ENCODE measurements at places on chromosomes 5 and 9. TPM values are rescaled to one million over a fixed set of nuclear protein-coding genes. Genes with fewer than 3 reads are reported as not detected.

The FYB1 gene
- 1.9 TPM for total RNA-seq

The PLCXD3 gene
- 0.09 TPM for total RNA-seq

The ABLIM3 gene
- 33.2 TPM for total RNA-seq

The GLIPR2 gene
- 61.4 TPM for total RNA-seq

The PLK2 gene
- 103 TPM for total RNA-seq

The AK8 gene
- total RNA-seq: 0.58 TPM

The SPINK6 gene
- not detected for total RNA-seq

The RAB3C gene
- total RNA-seq: 0.13 TPM

The DOCK8 gene
- 3.2 TPM for total RNA-seq

DNA sequence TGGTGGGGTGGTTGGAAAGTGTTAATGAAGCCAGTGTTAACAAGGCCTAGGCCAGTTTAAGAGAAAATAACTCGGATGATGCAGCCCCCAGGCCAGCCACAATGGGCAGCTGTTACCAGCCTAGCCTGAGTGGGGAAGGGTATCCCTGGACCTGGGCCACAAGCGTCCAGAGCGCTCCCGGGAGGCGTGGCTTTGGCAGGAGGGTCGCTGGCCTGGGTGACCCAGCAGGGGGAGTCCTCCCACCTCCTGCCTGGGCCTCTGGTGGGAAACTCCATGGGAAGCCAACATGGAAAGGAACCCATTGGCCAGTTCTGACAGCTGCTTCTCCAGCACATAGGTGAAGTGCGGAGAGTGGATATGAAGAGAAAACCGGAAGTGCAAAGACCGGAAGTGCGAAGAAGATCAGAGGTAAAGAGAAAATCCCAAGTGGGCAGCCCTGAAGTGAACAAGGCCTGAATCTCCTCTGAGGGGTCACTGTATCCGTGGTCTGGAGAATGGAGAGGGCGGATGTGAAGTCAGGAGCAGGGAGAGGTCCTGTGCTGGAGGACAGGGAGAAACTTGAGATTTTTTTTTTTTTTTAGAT lies 79.0 kb downstream of the ADCY2 start:
- no peak overlapping the region for H3K27ac ChIP-seq
- H3K4me3 ChIP-seq: no peak overlapping the region
- H3K36me3 ChIP-seq: no peaks in the 10 kb centered on the region
- H3K27me3 ChIP-seq: no peaks in the 10 kb centered on the region

- H3K27me3 ChIP-seq: no peaks in the 10 kb centered on the region
- no peak overlapping the region for H3K4me3 ChIP-seq
- H3K27ac ChIP-seq: peak overlapping the region; percentile 91
- peaks cover 5% of the 10 kb centered on the region for H3K36me3 ChIP-seq
- DNase-seq: peak; percentile 95
Observed at GRCh38 chr5:139635606-139636206, 12.4 kb upstream of the CXXC5 start.

- peaks cover 6% of the 10 kb centered on the region for H3K36me3 ChIP-seq
- no peak for DNase-seq
- no peaks in the 10 kb centered on the region for H3K27me3 ChIP-seq
- H3K27ac ChIP-seq: no peak overlapping the region
- H3K4me3 ChIP-seq: no peak overlapping the region
Observed at GRCh38 chr5:127053049-127053448, 20.3 kb downstream of the C5orf63 start.

GRCh38 chr9:2180704-2181103 lies 165.6 kb downstream of the SMARCA2 start:
- H3K4me3 ChIP-seq: no peak overlapping the region
- no peak overlapping the region for H3K27ac ChIP-seq
- DNase-seq: no peak
- no peaks in the 10 kb centered on the region for H3K4me1 ChIP-seq
- H3K27me3 ChIP-seq: no peaks in the 10 kb centered on the region
- H3K36me3 ChIP-seq: peaks cover 26% of the 10 kb centered on the region

- no peak overlapping the region for H3K4me3 ChIP-seq
- H3K4me1 ChIP-seq: no peaks in the 10 kb centered on the region
- H3K36me3 ChIP-seq: no peaks in the 10 kb centered on the region
- H3K27me3 ChIP-seq: no peaks in the 10 kb centered on the region
Observed at GRCh38 chr9:96317335-96317980, 15.5 kb upstream of the HSD17B3 start.

DNA sequence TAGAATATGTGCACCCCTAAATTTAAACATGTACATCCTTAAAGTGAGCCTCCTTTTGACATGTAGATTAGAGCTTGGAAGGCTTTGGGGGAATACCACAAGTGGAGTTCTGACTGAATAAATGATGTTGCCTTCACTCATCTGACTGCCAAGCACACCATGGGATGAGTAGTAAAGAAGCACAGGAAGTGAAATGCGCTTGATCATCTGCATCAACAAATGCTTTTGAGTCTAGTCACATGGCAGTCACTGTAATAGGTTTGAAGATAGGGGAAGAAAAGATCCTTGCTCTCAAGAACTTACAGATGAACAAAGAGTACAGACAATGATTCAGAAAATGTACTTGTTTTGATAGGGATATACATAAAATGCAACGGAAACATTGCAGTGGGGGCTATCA lies 62.0 kb upstream of the STARD4 start:
- no peak for DNase-seq
- no peak overlapping the region for H3K4me3 ChIP-seq
- H3K27ac ChIP-seq: no peak overlapping the region
- no peaks in the 10 kb centered on the region for H3K27me3 ChIP-seq
- no peaks in the 10 kb centered on the region for H3K4me1 ChIP-seq
- H3K36me3 ChIP-seq: no peaks in the 10 kb centered on the region

DNA sequence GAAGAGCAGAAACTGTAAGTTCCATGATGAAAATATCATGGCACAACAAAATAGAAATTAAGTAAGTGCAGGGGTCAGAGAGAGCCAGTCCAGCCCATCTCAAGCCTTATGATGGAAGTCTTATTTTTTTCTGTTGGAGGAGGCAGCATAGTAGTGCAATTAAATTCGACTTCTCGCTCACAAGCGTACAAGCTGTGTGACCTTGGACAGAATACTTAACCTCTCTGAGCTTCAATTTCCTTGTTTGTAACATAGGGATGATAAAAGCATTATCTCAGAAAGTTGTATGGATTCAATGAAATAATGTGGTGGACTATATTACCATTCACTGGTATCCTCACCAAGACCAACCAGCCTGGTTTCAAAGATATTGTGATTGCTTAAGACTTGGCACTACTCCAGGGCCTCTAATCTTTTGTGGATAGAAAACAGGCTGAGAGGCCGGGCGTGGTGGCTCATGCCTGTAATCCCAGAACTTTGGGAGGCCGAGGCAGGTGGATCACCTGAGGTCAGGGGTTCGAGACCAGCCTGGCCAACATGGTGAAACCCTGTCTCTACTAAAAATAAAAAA lies 26.8 kb upstream of the MVB12B start:
- H3K4me3 ChIP-seq: no peak overlapping the region
- H3K4me1 ChIP-seq: peaks cover 20% of the 10 kb centered on the region
- DNase-seq: no peak
- H3K27me3 ChIP-seq: peaks cover 2% of the 10 kb centered on the region
- no peaks in the 10 kb centered on the region for H3K36me3 ChIP-seq

DNA sequence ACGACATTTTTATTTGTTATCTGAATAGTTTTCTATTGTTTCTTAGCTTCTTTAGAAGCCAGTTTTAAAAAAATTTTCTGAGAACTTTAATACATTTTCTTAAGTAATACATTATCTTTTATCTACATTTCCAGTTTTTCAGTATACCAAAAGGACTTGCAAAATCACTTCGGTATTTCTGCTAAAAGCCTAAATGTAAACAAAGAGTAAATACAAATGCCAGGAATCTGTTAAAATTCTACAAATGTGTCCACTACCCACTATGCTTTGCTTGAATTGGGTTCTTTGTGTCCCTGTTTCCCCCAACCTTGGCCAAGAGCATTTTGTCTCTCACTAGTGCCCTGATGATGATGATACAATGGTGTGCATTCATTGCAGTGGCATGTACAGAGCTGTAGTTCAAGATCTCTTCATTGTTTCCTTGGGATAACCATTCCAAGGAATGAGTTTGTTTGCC lies 611.2 kb downstream of the NR2F1-AS1 start:
- no peaks in the 10 kb centered on the region for H3K36me3 ChIP-seq
- no peaks in the 10 kb centered on the region for H3K27me3 ChIP-seq
- no peak overlapping the region for H3K27ac ChIP-seq
- no peaks in the 10 kb centered on the region for H3K4me1 ChIP-seq

- H3K36me3 ChIP-seq: no peaks in the 10 kb centered on the region
- no peak overlapping the region for H3K27ac ChIP-seq
- no peaks in the 10 kb centered on the region for H3K4me1 ChIP-seq
- no peak overlapping the region for H3K4me3 ChIP-seq
Observed at GRCh38 chr9:117771136-117771535, 66.9 kb downstream of the TLR4 start.

DNA sequence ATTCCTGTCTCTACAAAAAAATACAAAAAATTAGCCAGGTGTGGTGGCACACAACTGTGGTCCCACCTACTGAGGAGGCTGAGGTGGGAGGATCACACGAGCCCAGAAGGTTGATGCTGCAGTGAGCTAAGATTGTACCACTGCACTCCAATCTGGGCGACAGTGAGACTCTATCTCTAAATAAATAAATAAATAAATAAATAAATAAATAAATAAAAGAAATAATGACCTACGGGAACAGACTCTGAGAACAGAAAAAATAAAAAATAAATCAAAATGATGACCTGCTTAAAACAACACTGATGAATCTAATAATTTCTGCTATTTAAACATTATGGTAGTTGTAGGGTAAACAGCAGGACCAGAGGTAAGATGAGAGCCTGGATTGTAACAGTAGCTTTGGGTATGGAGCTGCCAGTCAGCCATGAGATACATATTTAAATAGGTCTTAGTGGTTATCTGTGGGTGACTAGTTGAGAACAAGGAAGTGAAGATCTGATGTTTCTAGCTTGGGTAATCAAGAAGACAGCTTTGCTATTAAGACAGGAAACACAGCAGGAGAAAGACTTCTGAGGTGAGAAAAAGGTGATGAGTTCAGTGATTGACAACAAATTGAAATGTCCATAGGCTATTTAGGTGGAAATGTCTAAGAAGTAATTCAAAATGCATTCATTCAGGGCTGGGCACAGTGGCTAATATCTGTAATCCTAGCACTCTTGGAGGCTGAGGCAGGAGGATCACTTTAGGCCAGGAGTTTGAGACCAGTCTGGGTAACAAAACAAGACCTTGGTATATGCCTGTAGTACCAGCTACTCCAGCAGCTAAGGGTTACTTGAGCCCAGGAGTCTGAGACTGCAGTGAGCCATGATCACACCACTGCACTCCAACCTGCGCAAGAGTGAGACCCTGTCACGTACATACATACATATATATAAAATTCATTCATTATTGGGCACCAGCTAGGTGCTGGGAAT lies 11.0 kb downstream of the RNF145 start:
- DNase-seq: no peak
- no peaks in the 10 kb centered on the region for H3K27me3 ChIP-seq
- no peak overlapping the region for H3K4me3 ChIP-seq
- H3K4me1 ChIP-seq: no peaks in the 10 kb centered on the region
- no peak overlapping the region for H3K27ac ChIP-seq

GRCh38 chr9:89363311-89363670 lies 45.0 kb downstream of the SECISBP2 start:
- H3K27me3 ChIP-seq: no peaks in the 10 kb centered on the region
- peaks cover 18% of the 10 kb centered on the region for H3K4me1 ChIP-seq
- peaks cover 48% of the 10 kb centered on the region for H3K36me3 ChIP-seq
- DNase-seq: no peak

- H3K27ac ChIP-seq: no peak overlapping the region
- H3K27me3 ChIP-seq: no peaks in the 10 kb centered on the region
- H3K4me1 ChIP-seq: no peaks in the 10 kb centered on the region
Observed at GRCh38 chr9:26723486-26723885, 169.1 kb downstream of the CAAP1 start.

DNA sequence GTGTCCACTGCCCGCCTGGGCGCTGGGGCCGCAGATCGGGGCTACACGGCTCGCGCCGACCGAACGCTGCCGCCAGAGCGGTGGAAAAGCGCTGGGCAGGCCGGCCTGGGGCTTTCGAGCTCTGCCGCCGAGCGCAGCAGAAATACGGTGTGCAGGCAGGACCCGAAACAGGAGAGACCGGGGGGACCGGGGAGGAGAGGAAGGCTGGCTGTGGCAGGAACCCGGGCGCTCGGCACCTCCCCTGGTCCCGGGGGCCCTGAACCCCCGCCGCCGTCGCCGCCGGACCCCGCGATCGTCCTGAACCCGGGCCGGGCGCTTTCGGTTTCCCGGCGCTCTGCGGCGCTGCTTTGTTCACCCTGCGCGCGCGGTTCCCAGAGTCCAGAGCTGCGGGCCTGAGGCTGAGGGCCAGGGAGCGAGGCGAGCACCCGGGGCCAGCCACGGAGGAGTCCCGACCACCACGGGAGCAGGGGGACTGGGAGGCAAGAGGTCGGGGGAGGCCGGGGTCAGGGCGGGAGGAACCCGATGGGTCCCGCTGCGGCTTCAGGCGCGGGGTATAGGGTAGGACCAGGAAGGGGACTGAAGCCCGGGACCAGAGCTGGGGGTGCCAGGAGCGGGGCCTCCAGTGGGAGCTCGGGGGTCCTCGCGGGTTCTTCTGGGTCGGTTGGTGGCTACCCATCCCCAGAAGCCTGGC lies 12.0 kb downstream of the IRX2 start:
- peaks cover 8% of the 10 kb centered on the region for H3K4me1 ChIP-seq
- no peak overlapping the region for H3K27ac ChIP-seq
- peak overlapping the region; percentile 34 for H3K4me3 ChIP-seq
- no peaks in the 10 kb centered on the region for H3K36me3 ChIP-seq
- peaks cover 75% of the 10 kb centered on the region for H3K27me3 ChIP-seq

GRCh38 chr9:116137581-116137980 lies 16.0 kb upstream of the PAPPA start:
- H3K4me1 ChIP-seq: no peaks in the 10 kb centered on the region
- no peak overlapping the region for H3K4me3 ChIP-seq
- H3K27me3 ChIP-seq: no peaks in the 10 kb centered on the region
- no peak for DNase-seq

GRCh38 chr9:28999057-28999456 lies 1425.8 kb upstream of the C9orf72 start:
- no peaks in the 10 kb centered on the region for H3K4me1 ChIP-seq
- H3K4me3 ChIP-seq: no peak overlapping the region
- no peak overlapping the region for H3K27ac ChIP-seq

DNA sequence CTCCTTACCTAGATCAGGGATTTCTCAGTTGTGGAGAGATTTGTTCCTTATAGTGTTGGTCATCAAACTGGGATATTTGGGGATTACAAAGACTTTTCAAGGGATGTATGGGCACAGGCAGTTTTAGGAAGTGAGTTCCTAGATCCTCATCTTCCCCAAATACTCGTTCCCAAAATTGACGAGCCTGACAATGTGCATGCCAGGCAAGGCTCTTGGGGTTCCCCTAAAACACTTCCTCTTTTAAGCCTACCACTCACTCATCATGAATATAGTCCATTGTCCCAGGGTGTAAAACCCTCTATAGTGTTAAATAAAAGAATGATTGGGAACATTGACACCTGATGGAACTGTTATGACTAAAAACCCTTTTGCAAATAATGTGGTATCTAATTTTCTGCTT lies 26.4 kb downstream of the PDCD1LG2 start:
- H3K27me3 ChIP-seq: no peaks in the 10 kb centered on the region
- H3K4me1 ChIP-seq: peaks cover 8% of the 10 kb centered on the region
- H3K4me3 ChIP-seq: no peak overlapping the region
- H3K27ac ChIP-seq: no peak overlapping the region
